Stimulated activated CD4-positive, alpha-beta T cell treated with anti-CD3 and anti-CD28 coated beads, Interleukin-15, amount 100 ng/mL, for 1 hour (primary cell): ENCODE measurements at places on chromosomes 16 and 17.

- DNase-seq = no peak
These were observed 17.2 kb downstream of the NT5M start for GRCh38 chr17:17320188-17320910.

DNA sequence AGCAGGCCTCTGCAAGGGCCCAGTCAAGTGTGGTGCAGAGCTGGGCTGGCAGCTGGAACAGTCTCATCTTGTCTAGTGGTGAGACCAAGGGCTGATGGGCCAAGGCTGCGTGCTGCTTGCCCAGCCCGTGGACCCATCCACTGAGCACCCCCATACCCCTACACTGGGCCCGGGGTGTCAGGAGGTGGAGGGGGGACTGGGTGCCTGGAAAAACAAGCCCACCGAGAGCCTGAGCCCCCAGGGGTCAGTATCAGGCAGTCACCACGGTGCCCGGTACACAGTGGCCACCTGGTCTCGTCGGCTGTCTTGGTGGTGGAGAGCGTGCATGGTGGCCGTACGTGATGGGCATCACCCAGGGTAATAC lies 238.3 kb downstream of the SEC14L1 start:
- no peak for DNase-seq

DNA sequence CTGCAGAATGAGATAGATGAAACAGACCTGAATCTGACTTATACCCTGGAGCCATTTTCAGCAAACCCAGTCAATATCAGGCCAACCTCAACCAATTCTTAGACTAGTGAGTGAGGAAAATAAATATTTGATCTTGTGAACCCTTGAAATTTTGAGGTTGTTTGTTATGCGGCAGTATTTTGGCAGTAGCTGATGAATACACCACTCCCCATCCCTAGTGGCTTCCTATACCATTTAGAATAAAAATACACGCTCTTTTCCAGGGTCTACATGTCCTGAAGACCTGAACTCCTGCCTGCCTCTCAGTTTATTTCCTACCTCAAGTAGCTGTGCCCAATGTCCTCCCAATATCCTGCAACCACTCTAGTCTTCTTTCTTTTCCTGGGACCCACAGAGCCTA lies 647.3 kb downstream of the WWOX start:
- no peak for DNase-seq

- no peak for DNase-seq
These were observed 19.3 kb upstream of the ARHGAP44 start for GRCh38 chr17:12769981-12770380.

DNA sequence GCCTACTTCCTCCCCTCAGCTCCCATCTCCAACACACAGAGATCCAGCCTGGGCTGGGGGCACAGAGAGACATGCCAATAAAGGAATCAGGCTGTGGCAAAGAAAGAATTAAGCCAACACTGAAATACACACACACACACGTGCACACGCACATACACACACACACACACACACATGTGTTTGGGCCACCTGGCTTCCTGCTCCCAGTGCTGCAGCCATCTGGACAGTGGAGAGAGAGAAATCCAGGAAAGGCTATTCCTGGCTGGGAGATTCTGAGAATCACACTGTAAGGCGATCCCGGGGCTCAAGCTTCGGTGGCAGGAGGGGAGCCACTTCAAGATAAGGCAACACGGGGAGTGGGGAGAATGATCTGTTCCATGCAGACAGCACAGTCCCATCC lies 72.4 kb downstream of the NOG start:
- DNase-seq = no peak

GRCh38 chr16:46830417-46830901 lies 521 bp downstream of the C16orf87 start:
- DNase-seq = peak; percentile 8

DNA sequence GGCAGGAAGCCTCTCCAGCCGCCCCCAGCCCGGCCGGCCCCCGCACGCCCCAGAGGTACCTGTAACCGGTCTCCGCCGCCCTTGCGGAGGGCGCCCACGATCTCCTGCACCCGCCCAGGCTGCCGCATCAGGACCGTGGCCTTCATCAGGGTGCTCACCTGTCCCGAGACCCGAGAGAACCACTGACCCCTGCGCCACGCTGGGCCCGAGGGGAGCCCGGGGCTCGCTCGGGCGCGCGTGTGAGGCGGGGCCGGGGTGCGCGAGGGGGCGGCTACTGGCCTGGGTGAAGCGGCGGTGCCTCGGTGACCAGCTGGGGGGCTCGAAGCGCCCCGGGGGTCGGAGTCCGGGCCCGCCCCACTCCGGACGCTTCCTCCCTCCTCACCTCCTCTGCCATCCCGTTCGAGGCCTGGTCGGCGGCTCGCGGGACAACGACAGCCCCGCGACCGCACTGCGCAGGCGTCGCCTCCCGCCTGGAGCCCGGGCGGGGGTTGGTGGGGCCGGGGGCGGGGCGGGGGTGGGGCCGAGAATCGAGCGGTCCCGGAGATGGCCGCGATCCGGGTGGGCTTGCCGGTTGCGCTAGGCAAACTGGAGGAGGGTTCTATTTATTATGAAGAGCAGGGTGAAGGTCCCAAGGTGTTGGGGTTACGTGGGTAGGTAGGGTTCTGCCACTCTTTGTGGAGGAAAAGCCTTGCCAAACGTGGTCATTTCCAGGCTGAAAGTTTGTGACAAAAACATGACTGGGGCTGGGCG lies at the start of gene NT5C3B:
NT5C3B (minus strand) TSS at position 433 of the 750 bp plus-strand sequence; CDS start at position 394, 39 bp downstream.
- peak; percentile 8 for DNase-seq

GRCh38 chr17:68819465-68819864 lies 135.7 kb downstream of the ABCA8 start:
- no peak for DNase-seq

DNA sequence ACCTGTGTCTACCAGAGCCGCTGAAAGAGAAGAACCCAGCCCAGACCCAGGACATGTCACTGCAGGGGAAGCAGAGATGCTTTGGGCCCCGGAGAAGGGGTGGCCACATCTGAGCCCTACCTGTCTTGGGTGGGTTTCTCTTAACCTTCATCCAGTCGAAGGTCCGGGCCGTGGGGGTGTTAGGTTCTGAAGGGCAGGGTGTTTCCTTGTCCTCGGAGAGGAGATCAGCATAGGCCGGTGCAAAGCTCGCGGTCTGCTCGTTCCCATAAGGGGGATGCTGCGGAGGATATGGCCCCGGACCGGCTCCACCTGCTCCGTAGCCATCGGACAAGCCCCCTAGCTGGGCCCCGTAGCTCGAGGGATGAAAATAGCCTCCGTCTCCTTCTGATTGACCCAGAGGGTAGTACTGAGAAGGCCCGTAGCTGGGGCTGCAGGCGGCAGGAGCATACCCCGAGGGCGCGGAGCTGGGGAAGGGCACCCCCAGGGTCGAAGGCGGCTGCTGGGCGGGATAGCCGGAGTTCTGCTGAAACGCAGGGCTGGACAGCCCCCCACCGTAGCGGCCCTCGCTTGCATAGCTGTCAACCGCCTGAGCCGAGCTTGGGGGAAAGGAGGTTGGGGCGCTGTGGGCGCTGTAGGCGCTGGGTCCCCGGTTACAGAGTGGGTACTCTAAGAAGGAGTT lies 464 bp downstream of the HOXB1 start:
- no peak for DNase-seq

DNA sequence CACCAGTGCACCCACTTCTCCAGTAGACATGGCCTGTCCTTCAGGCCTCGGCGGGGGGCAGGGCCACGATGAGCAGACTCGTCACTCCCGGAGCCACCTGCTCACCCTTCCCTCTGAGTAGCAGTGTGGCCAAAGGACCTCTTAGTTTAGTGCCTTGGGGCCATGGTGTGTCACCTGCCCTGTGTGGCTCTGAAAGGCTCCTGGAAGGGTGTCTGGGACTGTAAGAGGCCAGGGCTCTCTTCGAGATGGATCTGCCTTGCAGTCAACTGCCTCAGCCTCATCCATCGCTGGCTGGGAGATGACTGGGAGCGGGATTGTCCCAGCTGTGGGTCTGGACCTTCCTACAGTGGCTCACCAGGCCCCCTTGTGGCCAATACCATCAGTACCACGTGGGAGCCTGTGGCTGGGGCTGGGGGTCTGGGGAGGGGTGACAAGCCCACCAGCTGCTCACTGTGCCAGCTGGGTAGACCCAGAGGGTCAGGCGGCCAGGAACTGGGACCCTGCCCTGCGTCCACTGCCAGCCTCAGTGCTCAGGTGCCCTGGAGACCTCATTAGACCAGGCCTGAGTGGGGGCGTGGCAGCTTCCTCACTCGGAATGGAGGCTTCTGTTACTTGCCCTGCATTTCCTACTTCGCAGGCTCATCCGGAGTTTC lies 133.4 kb downstream of the OR1D5 start:
- DNase-seq = no peak

DNA sequence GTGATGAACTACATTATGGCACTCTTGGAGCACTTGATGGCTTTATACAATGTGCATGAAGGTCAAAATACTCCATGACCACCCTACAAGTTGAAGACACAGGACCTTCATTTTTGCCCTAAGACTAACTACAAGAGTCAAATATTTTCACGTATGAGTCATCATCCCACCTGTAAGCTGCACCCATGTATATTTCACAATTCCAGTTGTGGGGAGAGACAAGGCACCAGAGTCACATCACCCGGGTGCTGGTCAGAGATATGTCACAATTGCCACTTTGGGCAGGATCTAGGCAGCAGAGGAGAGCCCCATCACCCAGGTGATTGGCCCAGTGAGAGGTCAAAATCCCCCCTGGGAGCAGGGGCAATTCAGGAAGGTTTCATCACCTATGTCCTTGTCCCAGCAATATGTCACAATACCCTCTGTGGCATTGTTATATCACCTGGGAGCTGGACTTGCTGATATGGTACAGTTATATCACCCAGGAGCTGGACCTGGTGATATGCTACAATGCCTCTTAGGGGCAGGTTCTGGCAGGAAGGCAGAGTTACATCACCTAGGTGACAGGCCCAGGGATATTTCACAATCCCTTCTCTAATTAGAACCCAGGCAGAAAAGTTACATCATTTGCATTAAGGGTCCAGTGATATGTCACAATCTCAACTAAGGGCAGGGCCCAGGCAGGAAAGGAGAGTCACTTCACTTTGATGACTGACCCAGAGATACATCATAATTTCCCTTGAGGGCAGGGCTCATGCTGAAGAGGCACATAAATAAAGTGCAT lies 1839.2 kb downstream of the TP53TG3F start:
- no peak for DNase-seq

DNA sequence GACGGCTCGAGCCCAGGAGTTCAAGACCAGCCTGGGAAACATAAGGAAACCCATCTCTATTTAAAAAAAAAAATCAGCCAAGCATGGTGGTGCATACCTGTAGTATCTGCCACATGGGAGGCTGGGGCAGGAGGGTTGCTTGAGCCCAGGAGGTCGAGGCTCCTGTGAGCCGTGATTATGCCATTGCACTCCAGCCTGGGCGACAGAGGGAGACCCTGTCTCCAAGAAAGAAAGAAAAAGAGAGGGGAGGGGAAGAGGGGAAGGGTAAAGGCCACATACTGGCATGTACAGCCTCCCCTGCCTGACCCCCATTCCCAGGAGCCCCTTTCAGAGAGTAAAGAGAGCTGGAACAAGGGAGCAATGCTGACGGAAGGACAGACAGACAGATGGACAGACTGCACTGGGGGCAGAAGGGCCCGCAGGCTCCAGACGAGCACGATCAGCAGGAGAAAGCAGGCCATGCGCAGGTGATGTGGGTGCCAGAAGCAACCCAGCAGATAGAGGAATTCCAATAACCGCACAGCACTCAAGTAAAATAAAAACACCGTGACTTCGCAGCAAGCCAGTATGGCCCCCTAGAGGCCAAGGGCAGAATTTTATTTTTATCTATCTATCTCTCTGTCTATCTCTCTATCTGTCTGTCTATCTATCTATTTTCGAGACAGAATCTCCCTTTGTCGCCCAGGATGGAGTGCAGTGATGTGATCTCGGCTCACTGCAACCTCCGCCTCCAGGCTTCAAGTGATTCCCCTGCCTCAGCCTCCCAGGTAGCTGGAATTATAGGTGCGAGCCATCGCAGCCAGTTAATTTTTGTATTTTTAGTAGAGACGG lies 27.1 kb upstream of the SNN start:
- DNase-seq = no peak

- DNase-seq = no peak
These were observed 24.9 kb downstream of the GSE1 start for GRCh38 chr16:85637808-85638647.

DNA sequence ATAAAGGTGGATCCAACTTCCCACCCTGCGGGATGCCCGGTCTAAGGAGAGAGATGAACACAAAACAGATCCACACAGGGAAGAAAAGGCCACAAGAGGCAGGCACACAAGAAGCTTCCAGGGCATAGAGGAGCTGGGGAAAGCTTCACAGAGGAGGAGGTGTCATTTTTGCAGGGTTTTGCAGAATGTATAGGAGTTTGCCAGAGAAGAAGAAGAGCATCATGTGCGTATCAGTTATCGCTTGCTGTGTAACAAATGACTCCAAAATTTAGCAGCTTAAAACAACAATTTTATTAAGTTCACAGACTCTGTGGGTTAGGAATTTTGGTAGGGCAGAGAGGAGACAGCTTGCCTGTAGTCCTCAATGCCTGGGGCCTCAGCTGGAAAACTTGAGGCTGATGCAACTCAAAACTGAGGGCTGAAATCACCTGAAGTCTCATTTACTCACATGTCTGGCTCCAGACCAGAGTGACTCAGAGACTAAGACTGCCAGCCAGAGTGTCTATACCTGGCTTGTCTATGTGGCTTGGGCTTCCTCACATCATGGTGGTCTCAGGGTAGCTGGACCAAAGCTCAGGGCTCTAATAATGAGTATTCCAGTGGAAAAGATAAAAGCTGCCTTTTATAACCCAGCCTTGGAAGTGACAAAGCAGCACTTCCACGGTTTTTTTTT lies 33.9 kb upstream of the ZNF423 start:
- no peak for DNase-seq

DNA sequence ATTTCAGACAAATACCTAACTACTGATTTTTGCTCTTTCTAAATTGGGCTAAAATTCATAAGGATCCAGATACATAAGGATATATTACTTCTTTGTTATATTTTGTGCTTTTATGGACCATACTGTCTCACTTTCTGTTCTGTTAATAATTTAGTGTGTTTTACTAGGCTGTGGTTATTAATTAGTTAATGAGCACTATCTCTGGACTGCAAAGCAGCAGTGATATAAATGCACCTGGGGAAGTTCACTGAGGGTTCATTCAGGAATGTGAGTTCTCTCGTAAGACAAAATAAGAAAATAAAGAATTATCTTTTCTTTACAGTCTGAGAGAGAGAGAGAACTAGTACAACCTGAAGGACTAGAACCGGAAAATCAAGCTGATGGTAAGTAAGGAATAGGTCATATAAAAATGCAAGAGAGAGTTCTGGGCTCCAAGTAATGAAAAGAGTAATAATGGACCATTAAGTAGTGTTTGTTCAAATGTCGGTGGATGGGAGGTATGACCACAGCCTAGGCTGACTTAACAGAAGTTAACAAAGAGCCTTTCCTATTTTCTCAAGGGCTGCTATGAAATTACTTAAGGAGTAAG lies 55.6 kb downstream of the IKZF3 start:
- DNase-seq = no peak

GRCh38 chr17:4959261-4959965 lies 8.2 kb downstream of the SPAG7 start:
- no peak for DNase-seq
